T follicular helper cell (primary cell): ENCODE measurements at places on chromosomes 12 and 14.

GRCh38 chr14:72129291-72129690 lies 197.1 kb downstream of the RGS6 start:
- no peak for DNase-seq

GRCh38 chr12:58349161-58349560 lies 407.8 kb downstream of the ATP23 start:
- DNase-seq = no peak

DNA sequence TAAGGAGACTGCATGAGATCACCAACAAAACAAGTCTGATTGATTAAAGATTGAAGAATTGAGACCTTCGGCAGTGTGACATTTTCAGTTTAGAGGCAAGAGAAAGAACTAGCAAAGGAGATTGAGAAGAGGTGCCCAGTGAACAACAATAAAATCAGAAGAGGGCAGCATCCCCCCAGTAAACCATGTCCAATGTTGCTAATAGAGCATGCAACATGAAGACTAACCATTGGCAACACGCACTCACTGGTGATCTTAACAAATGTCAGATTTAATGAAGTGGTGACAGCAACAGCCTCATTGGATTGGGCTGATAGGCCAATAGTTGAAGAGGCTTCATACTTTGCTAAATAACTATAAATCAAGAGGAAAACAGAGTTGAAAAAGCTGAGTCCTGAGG lies 20.7 kb upstream of the TAS2R14 start:
- DNase-seq = no peak

DNA sequence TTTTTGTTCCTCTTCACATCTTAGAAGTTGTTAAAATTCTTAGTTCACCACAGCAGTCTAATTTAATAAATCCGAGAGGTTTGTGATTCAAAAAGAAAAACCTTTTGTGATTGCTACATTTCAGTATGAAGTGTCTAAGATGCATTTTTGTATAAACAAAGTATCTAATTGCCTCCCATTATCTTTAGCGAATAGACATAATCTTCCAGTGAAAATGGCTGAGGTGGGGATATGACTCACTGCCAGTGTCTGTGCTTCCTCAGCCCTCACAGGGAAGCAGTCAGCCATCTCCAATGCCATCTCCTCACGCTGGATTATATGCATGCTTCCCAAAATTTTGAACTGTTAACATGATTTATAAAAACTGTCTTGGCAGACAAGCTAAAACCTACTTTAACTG lies 7.6 kb downstream of the GCH1 start:
- DNase-seq = no peak

- DNase-seq = no peak
Measured at GRCh38 chr12:59736786-59737185, 141.0 kb downstream of the SLC16A7 start.

- no peak for DNase-seq
Measured at GRCh38 chr12:89848732-89849131, 140.1 kb upstream of the ATP2B1 start.

DNA sequence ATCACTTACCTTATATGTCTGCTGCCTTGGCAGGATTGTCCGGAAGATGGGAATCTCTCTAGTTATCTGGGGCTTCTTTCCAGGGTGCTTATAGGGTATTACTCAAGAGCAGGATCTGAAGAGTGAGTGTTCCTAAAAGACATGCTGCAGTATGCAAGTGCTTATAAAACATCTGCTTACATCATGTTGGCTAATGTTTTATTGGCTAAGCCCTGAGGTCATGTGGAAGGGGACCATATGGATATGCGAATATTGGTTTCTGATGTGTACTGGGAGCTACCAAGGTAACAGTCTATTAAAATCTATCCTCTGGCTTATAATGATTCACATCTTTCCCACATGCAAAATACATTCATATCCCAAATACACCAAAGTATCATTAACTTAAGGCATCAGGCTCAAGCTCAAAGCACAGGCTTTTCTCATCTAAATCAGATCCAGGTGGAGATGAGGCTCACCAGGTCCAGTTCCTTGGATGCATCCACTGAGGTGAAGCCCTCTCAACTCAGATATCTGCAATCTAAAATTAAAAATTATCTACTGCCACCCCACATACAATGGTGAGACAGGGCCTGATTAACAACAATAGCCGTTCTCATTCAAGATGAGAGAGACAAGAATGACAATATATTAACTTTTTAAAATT lies 29.8 kb downstream of the LRRIQ1 start:
- no peak for DNase-seq

GRCh38 chr12:49017891-49018260 lies 700 bp downstream of the PRKAG1 start:
- no peak for DNase-seq

DNA sequence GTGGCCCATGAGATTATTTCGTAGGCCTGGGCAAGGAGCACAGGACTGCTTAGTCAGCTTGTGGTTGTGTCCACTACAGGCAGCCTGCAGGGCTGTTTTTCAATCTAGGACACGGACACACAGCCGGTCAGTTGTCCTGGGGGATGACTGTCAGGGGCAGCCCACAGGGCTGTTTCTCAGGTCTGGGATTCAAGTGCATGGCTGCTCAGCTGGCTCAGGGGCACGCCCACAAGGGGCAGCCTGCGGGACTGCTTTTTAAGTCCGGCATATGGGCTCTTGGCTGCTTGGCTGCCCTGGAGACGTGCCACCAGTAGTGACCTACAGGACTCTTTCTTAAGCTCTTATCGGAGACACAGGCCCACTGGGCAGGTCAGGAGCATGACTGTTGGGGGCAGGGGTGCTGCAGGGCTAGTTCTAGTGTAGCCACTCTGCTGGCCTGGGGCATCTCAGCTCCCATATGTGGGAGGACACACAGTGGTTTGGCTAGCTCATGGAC lies 26.6 kb upstream of the GTF2A1 start:
- DNase-seq = no peak

- no peak for DNase-seq
Measured at GRCh38 chr14:31219169-31219568, 11.6 kb upstream of the HECTD1 start.
